ENCODE measurements at places on chromosomes 3 and 15. TPM values are rescaled to one million over a fixed set of nuclear protein-coding genes. Genes with fewer than 3 reads are reported as not detected.

The IL17RD gene
- total RNA-seq: 1.1 TPM

The SV2B gene
- 0.03 TPM for total RNA-seq

The SERPINI2 gene
- total RNA-seq: not detected

The SPATA12 gene
- 0.52 TPM for total RNA-seq

The HTR3E gene
- total RNA-seq: not detected

The SEC62 gene
- 128 TPM for total RNA-seq

The APOD gene
- total RNA-seq: 0.51 TPM

The LYSMD2 gene
- total RNA-seq: 30.4 TPM

The SMAD6 gene
- total RNA-seq: 18.4 TPM

The EIF4E3 gene
- total RNA-seq: 2.6 TPM

The CCR9 gene
- not detected for total RNA-seq

The TNFAIP8L3 gene
- 4.4 TPM for total RNA-seq

The DZIP1L gene
- total RNA-seq: 6.8 TPM

The ACP3 gene
- total RNA-seq: not detected

The SHC4 gene
- total RNA-seq: 1.1 TPM

The ZCWPW2 gene
- not detected for total RNA-seq

The USF3 gene
- total RNA-seq: 2.7 TPM

The GOLGA8N gene
- total RNA-seq: 1.4 TPM

The WDR93 gene
- total RNA-seq: 0.20 TPM

The MORC1 gene
- total RNA-seq: not detected

The LEKR1 gene
- total RNA-seq: 1.1 TPM

The GHRL gene
- total RNA-seq: not detected

The PATL2 gene
- 0.33 TPM for total RNA-seq

The ZNF80 gene
- not detected for total RNA-seq

The ADPRH gene
- 2.9 TPM for total RNA-seq

The TRPM1 gene
- not detected for total RNA-seq

The FAM131A gene
- total RNA-seq: 10.5 TPM

The C15orf62 gene
- total RNA-seq: not detected

The LRRIQ4 gene
- total RNA-seq: not detected

The CHST2 gene
- 0.81 TPM for total RNA-seq

The P3H2 gene
- total RNA-seq: 42.0 TPM

The BUB1B gene
- total RNA-seq: 33.0 TPM

The GRAMD2A gene
- total RNA-seq: 0.13 TPM

The TMEM45A gene
- total RNA-seq: 2.4 TPM

The TMCO5A gene
- total RNA-seq: not detected

The PLCL2 gene
- 7.1 TPM for total RNA-seq

The TRH gene
- not detected for total RNA-seq

The SCG5 gene
- 2.2 TPM for total RNA-seq

The ZIC1 gene
- total RNA-seq: 0.07 TPM

The DUOX2 gene
- 0.04 TPM for total RNA-seq

The TXNRD3 gene
- total RNA-seq: 7.9 TPM

The ADAMTS9 gene
- 0.55 TPM for total RNA-seq

The LRRC3B gene
- total RNA-seq: not detected

All from A549 treated with DMSO at 1 μM for 4 hours (cell line).